Left renal pelvis (tissue), 4 donors: ENCODE measurements at places on chromosomes 11 and 22.
A peak's percentile ranks its signal among the peaks of the same experiment; 100 is the strongest.

- no peak for DNase-seq
Observed at GRCh38 chr11:74689666-74690065, 41.6 kb downstream of the CHRDL2 start.

GRCh38 chr11:65452806-65453490 is 30.4 kb downstream of the NEAT1 start:
- no peak for DNase-seq

DNA sequence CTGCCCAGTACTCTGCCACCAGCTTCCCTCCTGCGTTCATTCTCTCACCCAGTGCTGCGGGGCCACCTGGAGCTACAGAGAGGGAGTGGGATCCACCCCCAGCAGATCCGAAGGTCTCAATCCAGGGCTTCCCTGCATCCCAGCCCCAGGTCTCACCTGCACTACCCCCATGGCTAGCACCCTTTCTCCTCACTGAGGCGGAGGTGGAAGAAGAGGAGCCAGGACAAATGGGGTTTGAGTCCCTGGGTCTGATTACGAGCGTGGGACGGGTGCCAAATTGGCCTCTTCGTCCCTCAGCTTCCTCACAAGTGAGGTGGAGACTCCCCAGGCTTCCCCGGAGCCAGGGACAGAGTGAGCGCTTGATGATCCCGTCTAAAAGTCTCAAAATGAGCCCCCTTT is 64.2 kb downstream of the NFAM1 start:
- no peak for DNase-seq

GRCh38 chr11:44852952-44853351 is 97.7 kb downstream of the TP53I11 start:
- no peak for DNase-seq

- DNase-seq, result no peak
Observed at GRCh38 chr22:43186272-43187170, at the start of gene TTLL12. Gene TTLL12 (minus strand): TSS chr22:43187134. CDS start chr22:43187069, 65 bp downstream.

DNA sequence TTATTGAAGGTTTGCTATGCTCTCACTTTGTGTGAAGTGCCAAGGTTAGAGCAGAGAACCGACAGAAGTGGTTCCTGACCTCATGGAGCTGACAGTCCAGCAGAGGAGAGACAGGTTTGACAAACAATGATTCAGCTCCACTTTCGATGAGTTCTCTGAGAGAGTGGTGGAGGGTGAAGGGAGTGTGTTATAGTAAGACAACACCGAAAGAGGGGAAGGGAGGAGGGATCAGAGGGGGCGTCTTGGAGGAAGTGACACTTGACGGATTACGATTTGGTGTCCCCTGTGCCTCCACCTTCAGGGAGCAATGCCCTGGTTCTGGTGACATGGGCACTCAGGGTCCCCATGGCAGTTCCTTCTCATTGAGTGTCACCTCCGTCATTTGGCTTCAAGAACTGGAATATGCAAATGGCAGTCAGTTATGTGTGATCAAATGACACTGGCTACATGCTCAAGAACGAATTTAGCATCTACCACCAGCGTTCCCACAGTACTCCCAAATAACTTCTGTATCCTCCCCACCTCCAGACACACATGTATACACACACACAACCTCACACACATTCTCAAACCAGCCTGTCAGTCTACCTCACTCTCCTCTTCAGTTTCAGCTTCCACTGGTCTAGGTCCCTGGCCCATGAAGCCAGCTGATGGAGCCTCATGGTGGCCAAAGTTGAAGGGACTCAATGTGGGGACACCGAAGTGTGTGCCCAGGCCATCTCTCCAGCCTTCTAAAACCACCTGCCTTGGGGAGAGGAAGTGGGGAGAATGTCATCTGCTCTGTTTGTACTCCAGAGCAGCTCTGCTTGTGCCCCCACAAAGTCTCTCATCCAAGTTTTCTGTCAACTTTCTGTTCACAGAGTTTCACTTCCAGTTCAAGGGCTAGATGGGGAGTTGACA is 31.4 kb upstream of the NUP160 start:
- no peak for DNase-seq

GRCh38 chr22:47780281-47780875 is 1017.9 kb downstream of the TBC1D22A start:
- no peak for DNase-seq

DNA sequence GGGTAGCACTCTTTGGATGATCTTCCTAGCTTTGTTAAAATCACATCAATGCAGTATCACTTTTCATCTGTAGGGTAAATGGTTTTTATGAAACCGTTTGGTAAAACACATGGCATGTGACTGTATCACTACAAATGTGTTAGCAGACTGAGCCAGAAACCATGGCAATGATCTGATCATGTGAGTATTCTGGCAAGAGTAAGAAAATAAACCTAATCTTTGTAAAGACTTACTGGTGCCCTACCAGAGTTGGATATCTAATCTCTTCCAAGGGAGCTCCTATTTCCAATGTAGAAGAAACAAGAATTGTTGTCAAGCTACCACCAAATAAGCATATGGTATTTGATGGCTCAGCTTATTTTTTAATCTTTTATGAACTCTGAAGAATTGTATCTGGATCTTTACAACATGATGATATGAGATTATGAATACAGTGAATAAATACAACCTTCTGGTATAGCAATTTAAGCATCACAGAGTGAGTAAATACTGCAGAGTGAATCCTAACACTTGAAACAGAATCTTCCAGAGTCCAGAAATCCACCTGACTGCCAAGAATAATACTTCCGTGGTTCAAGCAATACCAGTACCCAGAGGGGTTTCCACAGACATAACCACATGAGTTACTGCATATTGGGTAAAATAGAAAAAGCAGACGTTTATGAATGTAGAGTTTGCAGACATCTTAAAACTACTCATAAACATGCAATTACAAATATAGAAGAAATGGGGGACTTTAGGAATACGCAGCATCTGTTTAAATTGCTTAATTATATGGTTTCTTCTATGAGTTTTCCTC is 238.8 kb downstream of the TTC28 start:
- DNase-seq, result no peak

DNA sequence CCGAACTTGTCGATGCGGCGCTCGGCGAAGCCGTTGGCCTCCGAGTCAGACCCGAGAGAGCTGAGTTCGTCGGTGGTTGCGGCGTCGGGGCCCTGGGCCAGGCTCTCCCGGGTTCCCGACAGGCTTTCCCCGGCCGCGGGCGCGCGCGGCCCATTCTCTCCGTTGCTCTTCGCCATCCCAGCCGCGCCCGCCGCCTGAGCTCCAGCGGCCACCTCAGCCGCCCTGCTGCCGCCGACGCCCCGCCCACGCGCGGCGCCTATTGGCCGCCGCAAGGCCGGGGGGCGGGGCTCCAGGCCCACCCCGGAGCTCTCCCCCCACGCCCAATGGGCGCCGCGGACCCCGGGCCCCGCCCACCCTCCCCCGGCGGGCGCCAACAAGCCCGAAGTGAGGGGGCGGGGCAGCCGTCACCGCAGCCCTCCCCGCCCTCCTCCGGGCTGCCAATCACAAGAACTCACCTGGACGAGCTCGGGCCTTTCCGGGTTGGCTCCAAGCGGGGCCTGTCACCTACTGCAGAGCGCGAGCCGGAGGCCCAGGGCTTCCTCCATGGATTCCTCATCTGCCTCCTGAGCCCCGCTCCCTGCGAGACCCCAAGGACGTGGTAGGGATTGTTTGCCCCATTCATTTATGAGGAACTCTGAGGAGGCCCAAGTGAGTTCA is at the start of gene TBC1D10A:
Gene TBC1D10A, minus strand, starts transcription at position 236 of the 657 bp plus-strand sequence. Its CDS starts 60 bp downstream, at position 176.
- DNase-seq, result peak; percentile 61

DNA sequence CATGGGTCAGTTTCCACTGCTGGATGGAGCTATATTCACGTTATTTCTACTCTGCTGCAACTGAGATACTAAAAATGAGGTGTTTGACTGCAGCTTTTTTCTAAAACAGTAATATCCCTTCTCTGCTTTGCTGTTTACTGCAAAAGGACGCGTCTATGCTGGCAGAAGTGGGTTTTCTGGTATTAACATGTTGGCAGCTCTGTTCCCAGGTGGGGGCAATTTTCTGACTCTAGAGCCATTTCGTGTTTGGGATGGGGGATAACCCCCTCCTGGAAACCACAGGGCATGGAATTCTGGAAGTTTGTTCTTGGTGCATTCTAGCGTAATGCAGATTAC is 4.9 kb downstream of the GRK2 start:
- no peak for DNase-seq

GRCh38 chr11:6705905-6706535 is 22.9 kb upstream of the MRPL17 start:
- DNase-seq, result peak; percentile 54

- no peak for DNase-seq
Observed at GRCh38 chr22:46336119-46337078, 885 bp downstream of the TRMU start.

DNA sequence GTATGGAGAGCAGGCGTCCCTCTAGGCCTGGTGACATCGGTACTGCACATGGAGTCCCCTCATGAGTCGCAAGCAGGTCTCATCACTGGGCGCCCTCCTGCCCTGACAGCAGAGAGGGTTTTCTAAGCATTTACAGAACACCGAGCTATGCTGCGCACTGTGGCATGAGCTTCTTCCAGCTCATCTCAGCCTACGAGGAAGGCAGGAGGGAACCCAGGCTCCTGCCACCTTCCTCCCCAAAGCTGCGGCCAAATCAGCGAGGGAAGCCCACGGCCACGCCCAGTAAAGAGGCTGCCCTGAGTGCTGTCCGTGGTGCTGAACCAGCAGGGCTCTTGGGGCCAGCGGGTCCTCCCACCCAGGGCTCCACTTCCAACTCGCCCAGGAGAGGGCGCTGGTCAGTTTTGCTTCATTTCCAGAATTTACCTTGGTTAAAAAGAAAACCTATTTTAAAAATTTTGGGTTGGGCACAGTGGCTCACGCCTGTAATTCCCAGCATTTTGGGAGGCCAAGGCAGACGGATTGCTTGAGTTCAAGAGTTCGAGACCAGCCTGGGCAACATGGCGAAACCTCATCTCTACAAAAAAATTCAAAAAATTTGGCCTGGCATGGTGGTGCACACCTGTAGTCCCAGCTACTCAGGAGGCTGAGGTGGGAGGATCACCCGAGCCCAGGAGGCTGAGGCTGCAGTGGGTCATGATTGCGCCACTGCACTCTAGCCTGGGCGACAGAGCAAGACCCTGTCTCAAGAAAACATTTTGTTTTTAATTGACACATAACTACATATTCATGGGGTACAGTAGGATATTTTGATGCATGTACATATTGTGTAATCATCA is 34.2 kb downstream of the PHF21B start:
- DNase-seq, result peak; percentile 77

GRCh38 chr22:19057999-19058491 is 64.2 kb downstream of the DGCR2 start:
- DNase-seq, result no peak

GRCh38 chr11:14393889-14394288 is 34.9 kb upstream of the RRAS2 start:
- DNase-seq, result no peak

DNA sequence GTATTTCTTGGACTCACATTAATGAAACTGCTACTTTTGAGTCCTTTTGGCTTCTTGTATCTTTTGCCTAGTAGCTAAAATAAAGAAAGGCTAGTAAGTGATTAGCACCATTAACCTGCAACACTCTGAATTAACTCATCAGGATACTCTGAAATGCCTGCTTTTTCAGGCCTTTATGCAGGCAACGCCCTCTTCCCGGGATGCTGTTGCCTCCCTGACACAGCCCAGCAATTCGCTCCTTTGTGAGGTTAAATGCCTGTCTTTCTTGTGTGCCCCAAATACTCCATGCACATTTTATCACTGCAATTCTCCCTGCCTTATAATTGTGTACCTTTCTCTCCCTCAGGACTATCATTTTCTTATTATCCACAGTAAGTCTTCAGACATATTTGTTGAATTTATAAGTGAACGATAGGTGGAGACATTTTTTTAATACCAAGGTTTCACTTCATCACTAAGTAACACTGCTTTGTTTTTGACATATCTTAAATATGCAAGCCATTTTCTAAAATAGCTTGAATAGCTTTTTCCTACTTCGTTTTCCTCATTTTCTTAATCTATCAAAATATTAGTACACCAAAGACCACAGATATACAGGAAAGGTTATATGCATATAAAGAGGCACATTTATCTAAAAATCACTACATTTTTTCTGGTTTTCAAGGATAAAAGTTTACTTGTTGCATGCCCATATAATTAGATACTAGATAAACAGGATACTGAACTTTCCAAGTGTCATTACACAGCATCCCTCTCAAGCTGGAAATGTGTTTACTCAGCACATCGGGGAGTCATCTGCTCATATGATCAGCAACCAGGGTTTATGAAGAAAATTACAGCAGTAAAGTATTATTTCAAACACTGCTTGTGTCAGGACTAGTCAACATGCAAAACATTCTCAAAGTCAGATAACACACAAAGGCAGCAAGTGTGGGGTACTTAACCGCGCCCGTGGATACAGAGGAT is 48.5 kb upstream of the DDI1 start:
- no peak for DNase-seq

- DNase-seq, result no peak
Observed at GRCh38 chr22:39941601-39942000, 18.6 kb upstream of the TMA7B start.

DNA sequence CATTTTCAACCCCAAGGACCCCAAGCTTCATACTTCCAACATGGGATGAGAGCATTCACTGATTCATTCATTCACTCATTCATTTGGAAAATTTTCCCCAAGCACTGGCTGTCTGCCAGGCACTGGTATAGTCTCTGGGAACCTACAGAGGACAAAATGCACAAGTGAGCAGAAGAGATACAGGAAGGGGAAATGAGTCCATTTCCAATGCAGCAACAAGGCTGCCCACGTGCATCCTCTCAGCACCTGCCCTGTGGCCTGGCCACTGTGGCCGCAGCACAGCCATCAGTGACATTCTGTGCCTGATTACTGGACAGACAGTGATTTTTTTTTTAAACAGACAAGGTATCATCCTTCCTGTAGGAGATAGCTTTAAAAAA is 96.0 kb upstream of the PITPNB start:
- no peak for DNase-seq

DNA sequence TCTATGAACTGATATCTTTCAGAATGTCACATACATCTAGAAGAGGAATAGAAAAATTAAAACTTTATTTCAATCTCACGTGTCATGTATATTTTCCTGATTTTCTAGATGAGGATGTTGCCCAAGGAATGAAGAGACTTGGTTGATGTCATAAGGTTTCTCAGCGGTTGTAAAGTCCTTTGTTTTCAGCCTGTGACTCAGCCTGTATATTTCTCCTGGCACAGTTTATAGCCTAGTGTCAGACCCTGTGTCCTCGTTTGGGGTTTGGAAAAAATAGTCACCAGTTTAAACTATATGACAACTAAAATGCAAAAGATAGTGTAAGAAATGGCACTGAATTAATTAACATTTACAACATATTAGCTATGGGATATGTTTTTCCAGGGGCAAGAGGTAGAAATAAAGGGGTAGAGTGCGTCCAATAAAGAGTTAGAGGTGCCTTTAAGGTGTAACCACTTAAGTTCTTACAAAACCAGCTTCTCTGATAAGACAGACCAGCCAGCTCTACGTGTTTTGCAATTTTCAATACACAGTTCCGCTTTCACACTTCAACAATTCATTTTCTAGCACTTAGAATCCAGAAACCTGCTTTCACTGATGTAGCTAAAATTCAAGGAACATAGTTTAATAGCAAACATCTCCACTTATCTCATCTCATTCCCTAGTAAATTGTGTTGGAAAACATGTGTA is 1432.6 kb upstream of the TENM4 start:
- no peak for DNase-seq

DNA sequence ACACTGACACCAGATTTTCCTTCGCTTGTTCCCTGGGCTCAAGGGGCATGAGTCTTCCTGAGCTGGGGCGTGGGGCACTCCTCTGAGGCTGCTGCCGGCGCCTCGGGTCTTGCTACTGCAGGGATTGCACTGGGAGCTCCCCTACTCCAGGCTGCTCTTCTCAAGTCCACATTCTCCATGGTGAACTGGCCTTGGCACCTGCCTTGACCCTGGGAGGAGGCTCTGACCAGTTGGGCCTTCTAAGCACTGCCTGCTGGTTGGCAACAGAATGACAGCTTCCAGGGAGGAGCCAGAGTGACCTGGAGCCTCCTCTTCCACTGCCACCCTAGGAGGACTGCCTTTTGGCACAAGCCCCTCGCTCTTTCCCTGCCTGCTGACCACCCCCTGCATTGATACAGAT is 9.5 kb downstream of the FREY1 start:
- DNase-seq, result no peak
